ENCODE measurements at places on chromosomes 7 and 10.

GRCh38 chr7:22611758-22612079 is 111.7 kb upstream of the STEAP1B start:
- DNase-seq = no peak

GRCh38 chr10:29412485-29412884 is 123.6 kb downstream of the LYZL1 start:
- DNase-seq = no peak

GRCh38 chr10:43817368-43817767 is 168.7 kb upstream of the ZNF32 start:
- DNase-seq = no peak

GRCh38 chr7:154620141-154620755 is 382.7 kb downstream of the PAXIP1 start:
- no peak for DNase-seq

DNA sequence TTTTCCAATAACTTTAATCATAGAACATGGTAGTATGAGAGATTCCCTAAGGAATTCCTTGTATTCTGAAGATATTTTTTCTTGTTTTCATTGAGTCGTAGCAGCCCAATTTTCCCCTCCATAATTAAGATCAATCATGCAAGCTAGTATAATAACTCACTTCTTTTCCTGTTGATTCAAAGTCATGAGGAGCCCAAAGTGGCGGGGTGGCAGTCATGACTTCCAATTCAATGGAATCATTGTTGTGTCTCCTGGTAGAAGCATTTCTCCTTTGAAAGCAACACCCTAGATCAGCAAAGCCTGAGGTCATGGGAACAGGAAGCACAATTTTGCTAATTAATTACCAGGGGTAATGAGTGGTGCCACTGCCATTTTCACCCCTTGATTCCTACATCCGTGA is 77.6 kb upstream of the MAGI2 start:
- no peak for DNase-seq

DNA sequence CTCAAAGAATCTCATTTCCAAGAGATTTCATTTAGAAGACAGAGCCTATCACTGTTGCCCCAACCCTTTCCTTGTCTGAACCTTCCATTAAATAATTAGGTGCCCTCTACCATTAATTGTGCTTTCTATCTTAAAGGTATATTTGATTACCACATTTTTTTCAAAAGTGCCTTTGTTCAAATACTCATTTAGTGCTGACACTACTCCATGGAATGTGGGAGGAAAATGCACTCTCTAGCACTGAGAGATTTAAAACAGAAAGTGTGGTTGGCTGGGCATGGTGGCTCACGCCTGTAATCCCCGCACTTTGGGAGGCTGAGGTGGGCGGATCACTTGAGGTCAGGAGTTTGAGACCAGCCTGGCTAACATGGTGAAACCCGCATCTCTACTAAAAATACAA is 119.8 kb downstream of the CACNA2D1 start:
- DNase-seq = no peak

- no peak for DNase-seq
Measured at GRCh38 chr10:114363745-114364454, 40.4 kb downstream of the AFAP1L2 start.

DNA sequence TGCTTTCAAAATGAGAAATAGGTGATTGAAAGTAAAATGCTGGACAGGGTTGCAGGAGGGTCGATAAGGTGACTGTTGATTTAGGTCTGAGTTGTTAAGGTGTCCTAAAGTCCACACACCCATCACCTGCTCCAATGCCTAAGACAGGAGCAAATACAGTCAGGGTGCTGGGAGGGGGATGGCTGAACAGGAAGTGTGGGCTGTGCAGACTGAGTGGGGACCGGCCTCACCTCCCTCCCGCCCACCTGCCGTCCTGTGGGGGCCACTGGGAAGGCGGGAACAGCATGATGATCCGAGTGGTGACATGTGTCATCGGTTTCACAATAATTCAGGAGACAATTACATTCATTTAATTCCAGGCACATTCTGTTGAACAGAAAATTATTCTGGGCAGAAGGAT is 260.8 kb downstream of the DNAJB6 start:
- no peak for DNase-seq

GRCh38 chr10:13823096-13823708 is 236.4 kb downstream of the PRPF18 start:
- DNase-seq = no peak

GRCh38 chr7:1839701-1840100 is 169.6 kb downstream of the ELFN1 start:
- no peak for DNase-seq

- no peak for DNase-seq
Measured at GRCh38 chr7:14988941-14989340, 86.4 kb upstream of the DGKB start.

- no peak for DNase-seq
Measured at GRCh38 chr7:129771928-129772479, 160.5 kb downstream of the NRF1 start.

DNA sequence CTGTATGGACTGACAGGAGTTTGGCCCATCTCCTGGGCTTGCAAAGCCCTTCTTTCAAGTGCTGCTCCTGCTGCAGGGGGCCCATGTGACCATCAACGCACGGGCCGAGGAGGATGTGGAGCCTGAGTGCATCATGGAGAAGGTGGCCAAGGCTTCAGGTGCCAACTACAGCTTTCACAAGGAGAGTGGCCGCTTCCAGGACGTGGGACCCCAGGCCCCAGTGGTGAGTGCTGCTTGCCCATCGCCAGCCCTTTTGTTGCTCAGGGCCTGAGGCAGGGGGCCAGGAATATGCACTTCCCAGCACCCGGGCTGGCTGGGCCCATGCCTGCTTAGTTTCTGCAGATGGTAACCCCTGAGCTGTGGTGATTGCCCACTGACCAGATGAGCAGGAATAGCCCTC is 8.7 kb downstream of the PGAM2 start:
- peak; percentile 16 for DNase-seq

- DNase-seq = no peak
Measured at GRCh38 chr7:274266-274665, 15.7 kb upstream of the FOXL3 start.

- DNase-seq = peak; percentile 67
Measured at GRCh38 chr10:29304264-29304994, 15.6 kb downstream of the LYZL1 start.

GRCh38 chr7:129517931-129518330 is 15.6 kb downstream of the SMKR1 start:
- DNase-seq = no peak

DNA sequence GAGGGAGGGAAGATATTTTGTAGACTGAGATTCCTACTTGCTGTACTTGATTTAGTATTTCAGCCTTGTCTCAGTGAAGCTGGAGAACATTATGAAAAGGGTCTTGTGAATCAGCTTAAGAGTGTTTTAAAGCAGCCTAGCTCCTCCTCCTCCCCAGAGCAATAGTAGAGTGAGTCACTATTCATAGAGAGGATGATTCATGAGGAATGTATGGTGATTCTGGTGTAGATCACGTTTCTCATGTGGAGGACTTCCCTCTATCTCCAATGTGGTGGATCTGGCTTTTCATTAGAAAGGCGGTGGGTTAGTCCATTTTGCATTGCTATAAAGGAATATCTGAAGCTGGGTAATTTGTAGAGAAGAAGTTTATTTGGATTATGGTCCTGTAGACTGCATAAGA is 340.1 kb upstream of the CHRM2 start:
- DNase-seq = no peak

- DNase-seq = no peak
Measured at GRCh38 chr10:106900016-106900652, 264.4 kb downstream of the SORCS1 start.

DNA sequence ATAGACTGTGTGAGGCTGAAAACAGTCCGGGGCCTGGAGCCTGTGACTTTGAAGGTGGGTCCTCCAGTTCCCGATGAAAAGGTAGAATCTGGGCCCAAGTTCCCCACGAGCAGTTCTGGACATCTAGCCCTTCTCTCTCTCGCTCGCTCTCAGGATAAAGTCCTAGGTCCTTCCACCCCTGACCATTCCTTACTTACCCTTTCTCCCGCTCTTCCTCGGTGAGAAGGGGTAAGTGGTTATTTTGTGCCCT is 713 bp downstream of the IMMP2L start:
- peak; percentile 9 for DNase-seq

GRCh38 chr7:99030951-99031350 is 113.0 kb downstream of the SMURF1 start:
- no peak for DNase-seq
